T-helper 9 cell (primary cell): ENCODE measurements at places on chromosomes 1 and 21.

GRCh38 chr1:64378826-64379225, 91.1 kb upstream of the CACHD1 start:
- no peak for DNase-seq

DNA sequence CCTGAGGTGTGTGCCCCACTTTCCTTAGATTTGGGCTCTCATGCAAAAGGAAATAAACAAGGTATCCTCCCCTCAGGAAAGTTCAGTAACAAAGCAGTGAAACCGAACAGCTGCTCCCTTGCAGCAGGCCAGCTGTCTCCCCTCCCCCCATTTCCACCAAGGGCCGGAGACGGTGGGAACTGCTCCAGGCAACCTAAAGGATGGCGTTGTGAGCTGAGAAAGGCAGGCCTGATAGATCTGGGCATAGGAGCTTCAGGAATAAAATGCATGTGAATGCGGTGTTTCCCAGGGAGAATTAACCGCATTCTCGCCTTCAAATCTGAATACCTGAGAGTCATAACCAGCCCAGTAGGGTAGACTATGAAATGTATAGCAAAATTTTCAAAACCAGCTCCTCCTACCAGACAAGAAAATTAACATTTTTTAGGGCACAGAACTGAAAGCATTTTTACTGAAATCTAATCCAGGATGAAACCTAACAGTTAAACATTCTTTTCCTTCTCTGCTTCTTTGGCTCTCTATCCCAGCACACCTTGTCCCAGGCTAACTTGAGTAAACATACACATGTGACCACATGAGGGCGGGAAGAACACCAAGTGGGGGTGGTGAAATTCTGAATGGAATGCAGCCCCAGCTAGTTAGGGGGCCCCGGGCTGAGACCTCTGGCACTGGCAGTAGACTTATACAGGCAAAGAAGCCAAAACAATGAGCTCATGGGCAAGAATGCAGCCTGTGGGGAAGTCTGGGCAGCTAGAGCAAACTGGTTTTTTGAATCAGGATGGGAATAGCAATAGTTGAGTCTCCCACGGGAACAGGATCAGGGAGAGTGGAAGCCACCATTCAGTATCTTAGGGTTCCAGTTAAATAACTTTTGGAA, 11.5 kb downstream of the MCL1 start:
- DNase-seq: no peak

GRCh38 chr1:160247053-160247452, 15.3 kb downstream of the DCAF8 start:
- DNase-seq: no peak

- no peak for DNase-seq
These were observed 296.3 kb downstream of the PRDM2 start for GRCh38 chr1:13996334-13996733.
